Aortic smooth muscle cell (primary cell): ENCODE measurements at places on chromosomes 1 and 21. TPM values are rescaled to one million over a fixed set of nuclear protein-coding genes. Genes with fewer than 3 reads are reported as not detected.

The MAN1C1 gene
- total RNA-seq: 6.1 and 8.9 TPM in 2 replicates

The JUN gene
- 48.0 and 48.4 TPM in 2 replicates for total RNA-seq

The TRIM67 gene
- total RNA-seq: under 0.01 TPM in 1 of 2 replicates, not detected in the other

The OXCT2 gene
- total RNA-seq: 0.99 and 5.4 TPM in 2 replicates

The RER1 gene
- 94.7 and 122 TPM in 2 replicates for total RNA-seq

The EFHD2 gene
- total RNA-seq: 17.3 and 20.6 TPM in 2 replicates

The RIIAD1 gene
- 1.1 TPM in 1 of 2 replicates, not detected in the other for total RNA-seq

The CFHR1 gene
- total RNA-seq: 0.12 and 0.13 TPM in 2 replicates

The PLA2G2C gene
- not detected in 2 replicates for total RNA-seq

The PODN gene
- 5.8 and 7.6 TPM in 2 replicates for total RNA-seq

The HES3 gene
- not detected in 2 replicates for total RNA-seq

The ILDR2 gene
- under 0.01 TPM in 1 of 2 replicates, not detected in the other for total RNA-seq

The TMEM240 gene
- 2.0 and 2.8 TPM in 2 replicates for total RNA-seq

The APCS gene
- not detected in 2 replicates for total RNA-seq

The PHF13 gene
- total RNA-seq: 12.9 and 13.3 TPM in 2 replicates

The SAMD11 gene
- 0.62 and 1.1 TPM in 2 replicates for total RNA-seq

The KRTAP10-3 gene
- total RNA-seq: not detected in 2 replicates

The SPRR3 gene
- total RNA-seq: not detected in 2 replicates

The VAMP3 gene
- total RNA-seq: 107 and 132 TPM in 2 replicates

The OR14I1 gene
- total RNA-seq: not detected in 2 replicates

The ELF3 gene
- total RNA-seq: under 0.01 and 0.12 TPM in 2 replicates

The PRDM16 gene
- total RNA-seq: 25.9 and 47.1 TPM in 2 replicates

The GJA9 gene
- total RNA-seq: not detected in 2 replicates

The IL19 gene
- not detected in 2 replicates for total RNA-seq

The CELA2B gene
- 0.13 TPM in 1 of 2 replicates, not detected in the other for total RNA-seq
